ENCODE measurements at places on chromosomes 7 and 10.

GRCh38 chr10:97175586-97175985, 10.2 kb downstream of the SLIT1 start:
- H3K36me3 ChIP-seq = peaks cover 23% of the 10 kb centered on the region
- no peak for DNase-seq
- no peak overlapping the region for H3K27ac ChIP-seq

DNA sequence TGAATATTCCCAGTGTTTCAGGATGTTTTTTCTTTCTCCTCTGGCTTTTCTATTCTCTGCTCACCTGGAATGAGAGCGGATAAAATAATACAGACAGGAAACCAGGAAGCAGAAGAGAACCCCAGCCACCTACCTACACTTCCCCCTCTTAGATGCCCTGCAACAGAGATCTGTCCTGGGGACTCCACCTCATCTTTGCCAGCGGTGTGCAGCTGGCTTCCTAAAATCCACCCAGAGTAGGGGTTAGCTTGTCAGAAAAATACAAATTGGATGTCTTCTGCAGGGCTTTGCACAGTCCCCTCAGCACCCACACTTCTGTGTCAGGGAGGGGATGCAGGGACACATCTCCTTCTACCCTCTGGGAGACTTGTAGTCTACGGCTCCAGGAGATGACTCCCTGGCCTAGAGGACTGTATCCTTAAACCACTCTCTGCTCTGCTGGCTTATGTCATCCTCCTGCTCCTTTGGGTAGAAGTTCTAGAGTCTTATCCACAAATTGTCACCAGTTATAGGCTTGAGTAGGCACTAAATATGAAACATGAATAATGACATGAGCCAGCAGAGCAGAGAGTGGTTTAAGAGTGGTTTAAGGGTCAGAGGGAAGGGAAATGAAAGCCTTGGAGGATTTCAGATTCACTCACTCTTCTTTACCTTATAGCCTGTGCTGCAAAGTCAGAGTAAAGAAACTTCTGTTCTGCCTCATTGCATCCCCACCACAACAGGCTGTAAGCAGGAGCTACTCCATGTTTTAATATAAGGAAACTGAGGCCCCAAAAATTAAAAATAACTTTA, 749.4 kb downstream of the AUTS2 start:
- DNase-seq = no peak
- no peak overlapping the region for H3K4me3 ChIP-seq
- no peak overlapping the region for H3K27ac ChIP-seq
- H3K27me3 ChIP-seq = no peaks in the 10 kb centered on the region

DNA sequence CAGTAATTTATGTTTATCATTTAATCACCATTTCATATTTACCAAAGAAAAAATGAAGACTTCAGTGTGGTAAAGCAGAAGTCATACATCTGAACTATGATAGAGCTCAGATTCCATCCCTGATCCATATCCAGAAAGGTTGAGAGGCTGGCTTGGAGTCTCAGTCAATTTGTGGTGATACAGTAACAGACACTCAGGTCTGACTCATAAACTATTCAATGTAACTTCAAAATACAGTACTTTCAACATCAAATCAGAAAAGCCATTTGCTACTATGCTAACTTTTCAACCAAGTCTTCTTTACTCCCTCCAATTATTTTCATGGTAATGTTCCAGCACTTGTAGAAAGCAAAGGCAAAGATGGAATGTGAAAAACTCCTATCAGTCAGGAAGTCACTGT, 190.4 kb downstream of the HDAC9 start:
- no peak overlapping the region for H3K27ac ChIP-seq
- DNase-seq = no peak
- no peaks in the 10 kb centered on the region for H3K27me3 ChIP-seq
- H3K4me3 ChIP-seq = no peak overlapping the region

DNA sequence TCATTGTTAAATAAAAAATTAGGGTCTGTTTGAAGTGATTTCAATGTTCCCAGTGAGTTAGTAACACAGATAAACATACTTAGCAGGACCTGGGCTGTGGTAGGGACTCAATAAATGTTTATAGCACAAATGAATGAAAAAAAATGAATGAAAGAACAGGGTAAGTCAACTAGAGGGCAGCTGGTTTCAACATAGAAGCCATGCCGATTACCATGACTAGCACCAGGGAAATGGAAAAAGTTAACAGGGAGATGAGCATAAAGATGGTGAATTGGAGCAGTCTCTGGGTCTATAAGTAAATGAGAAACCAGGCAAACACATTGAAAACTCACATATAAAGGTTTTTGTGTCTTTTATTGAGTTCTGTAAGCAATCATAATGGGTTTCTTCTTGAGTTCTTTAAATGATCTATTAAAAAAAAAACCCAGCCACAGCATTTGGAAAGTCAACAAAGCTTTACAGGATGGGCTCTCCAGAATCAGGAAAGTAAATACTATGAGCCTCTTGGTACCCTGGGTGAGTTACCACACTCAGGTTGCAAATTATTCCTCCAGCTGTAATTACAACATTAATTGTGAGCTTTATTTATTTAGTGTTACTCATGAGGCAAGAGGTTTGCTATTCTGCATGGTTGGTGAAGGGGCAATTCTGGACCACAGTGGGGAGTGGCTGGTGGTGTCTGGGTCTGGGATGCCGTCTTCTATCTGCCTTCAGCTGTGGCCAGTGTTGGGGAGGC, 46.1 kb upstream of the MTPN start:
- H3K27me3 ChIP-seq = no peaks in the 10 kb centered on the region
- no peak for DNase-seq
- H3K36me3 ChIP-seq = no peaks in the 10 kb centered on the region

- peak overlapping the region; percentile 86 for H3K27ac ChIP-seq
- peaks cover 19% of the 10 kb centered on the region for H3K4me1 ChIP-seq
- DNase-seq = no peak
- no peaks in the 10 kb centered on the region for H3K27me3 ChIP-seq
- no peak overlapping the region for H3K4me3 ChIP-seq
Observed at GRCh38 chr7:111081546-111082267, 9.2 kb upstream of the LRRN3 start.

- no peaks in the 10 kb centered on the region for H3K27me3 ChIP-seq
- no peak overlapping the region for H3K27ac ChIP-seq
- H3K36me3 ChIP-seq = no peaks in the 10 kb centered on the region
Observed at GRCh38 chr7:132636581-132636980, 60.3 kb upstream of the PLXNA4 start.

GRCh38 chr10:97724341-97724941, 10.9 kb downstream of the MARVELD1 start:
- H3K27ac ChIP-seq = no peak overlapping the region
- no peaks in the 10 kb centered on the region for H3K27me3 ChIP-seq
- H3K36me3 ChIP-seq = no peaks in the 10 kb centered on the region

DNA sequence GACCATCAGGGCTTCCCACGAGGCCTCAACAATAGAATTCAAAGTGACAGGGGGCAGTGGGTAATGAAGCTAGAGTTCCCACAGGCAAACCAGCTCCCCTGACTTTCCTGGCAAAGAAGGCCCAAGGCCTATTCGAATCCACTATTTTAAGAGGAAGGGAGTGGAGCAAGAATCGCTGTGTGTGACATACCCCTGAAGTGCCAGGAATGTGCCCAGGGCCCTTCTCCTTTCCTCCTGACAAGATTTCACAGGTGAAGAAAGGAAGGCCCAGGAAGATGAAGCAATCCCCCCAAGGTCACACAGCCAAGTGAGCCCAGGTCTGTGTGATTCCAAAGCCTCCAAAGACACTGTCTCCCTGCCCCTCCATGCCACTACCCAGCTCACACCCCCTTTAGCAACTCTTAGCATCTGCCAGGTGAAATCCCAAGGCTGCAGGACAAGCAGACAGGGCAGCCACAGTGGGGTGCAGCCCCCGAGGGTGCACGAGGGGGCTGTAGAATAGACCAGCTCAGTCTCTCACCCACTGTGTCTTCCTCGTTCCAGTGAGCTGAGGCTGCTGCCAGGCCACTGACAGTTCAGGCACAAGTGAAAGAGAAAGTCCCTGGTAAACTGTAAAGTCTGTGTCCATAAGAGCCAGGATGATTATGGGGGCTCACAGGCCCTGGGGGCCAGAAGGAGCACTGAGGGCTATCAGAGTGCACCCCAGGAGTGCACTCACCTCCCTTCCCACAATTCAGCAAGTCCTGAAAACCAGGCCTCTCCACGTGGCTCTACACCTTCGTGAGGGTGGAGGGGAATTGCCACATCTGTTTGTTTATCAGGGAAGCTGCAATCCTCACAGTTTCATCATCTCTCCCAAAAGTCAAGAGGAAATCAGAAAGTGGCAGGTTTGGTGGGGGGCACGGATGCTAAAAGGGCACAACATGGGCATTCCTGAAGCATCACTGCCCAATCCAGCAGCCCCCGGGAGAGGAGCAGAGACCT, 70.8 kb upstream of the ZMIZ1 start:
- no peaks in the 10 kb centered on the region for H3K36me3 ChIP-seq
- peaks cover 43% of the 10 kb centered on the region for H3K4me1 ChIP-seq
- H3K27me3 ChIP-seq = no peaks in the 10 kb centered on the region
- no peak overlapping the region for H3K4me3 ChIP-seq

DNA sequence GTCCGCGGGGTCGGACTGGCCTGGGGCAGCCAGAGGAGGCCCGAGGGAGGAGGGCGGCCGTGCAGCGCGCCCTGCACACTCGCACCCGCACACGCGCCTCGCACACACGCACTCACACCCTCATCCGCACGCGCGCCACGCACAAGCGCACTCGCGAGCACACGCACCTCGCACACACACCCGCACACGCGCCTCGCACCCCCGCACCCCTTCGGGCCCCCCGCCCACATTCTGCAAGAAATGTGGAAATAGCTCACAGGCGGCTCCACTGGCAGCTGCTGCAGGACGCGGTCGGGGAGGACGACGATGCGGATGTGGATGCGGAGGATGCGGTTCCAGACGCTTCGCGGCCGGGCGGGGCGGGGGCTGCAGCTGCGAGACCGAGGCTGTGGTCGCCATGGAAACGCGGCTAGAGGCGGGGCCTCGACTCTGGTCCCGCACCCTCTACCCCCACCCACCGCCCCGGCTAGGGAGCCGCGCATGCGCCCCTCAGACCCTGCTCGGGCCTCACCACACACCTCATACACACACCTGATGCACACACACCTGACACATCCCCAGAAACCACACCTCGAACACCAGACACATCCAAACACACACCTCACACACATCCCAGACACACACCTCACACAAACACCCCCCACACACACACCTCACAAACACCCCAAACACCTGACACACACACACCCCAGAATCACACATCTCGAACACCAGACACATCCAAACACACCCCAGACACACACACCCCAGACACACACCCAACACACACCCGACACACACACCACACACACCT, at the start of gene CALY:
CALY (minus strand) TSS at position 320 of the 793 bp plus-strand sequence. CDS start 7,907 bp downstream, outside the sequence.
- peaks cover 8% of the 10 kb centered on the region for H3K4me1 ChIP-seq
- H3K27me3 ChIP-seq = peaks cover 82% of the 10 kb centered on the region
- H3K36me3 ChIP-seq = no peaks in the 10 kb centered on the region
- peak; percentile 72 for DNase-seq
- peak within 1 kb of the TSS; percentile 40 for H3K4me3 ChIP-seq

GRCh38 chr7:21999896-22000295, 54.2 kb upstream of the CDCA7L start:
- H3K4me3 ChIP-seq = no peak overlapping the region
- H3K36me3 ChIP-seq = no peaks in the 10 kb centered on the region
- H3K4me1 ChIP-seq = no peaks in the 10 kb centered on the region
- DNase-seq = no peak

GRCh38 chr7:107564553-107565298, 955 bp downstream of the DUS4L start:
- peak overlapping the region; percentile 79 for H3K4me3 ChIP-seq
- DNase-seq = no peak
- no peak overlapping the region for H3K27ac ChIP-seq
- H3K4me1 ChIP-seq = no peaks in the 10 kb centered on the region
- no peaks in the 10 kb centered on the region for H3K27me3 ChIP-seq
- no peaks in the 10 kb centered on the region for H3K36me3 ChIP-seq

GRCh38 chr10:119693262-119693957, 32.4 kb upstream of the INPP5F start:
- no peaks in the 10 kb centered on the region for H3K27me3 ChIP-seq
- H3K4me1 ChIP-seq = no peaks in the 10 kb centered on the region
- H3K4me3 ChIP-seq = no peak overlapping the region
- no peaks in the 10 kb centered on the region for H3K36me3 ChIP-seq

DNA sequence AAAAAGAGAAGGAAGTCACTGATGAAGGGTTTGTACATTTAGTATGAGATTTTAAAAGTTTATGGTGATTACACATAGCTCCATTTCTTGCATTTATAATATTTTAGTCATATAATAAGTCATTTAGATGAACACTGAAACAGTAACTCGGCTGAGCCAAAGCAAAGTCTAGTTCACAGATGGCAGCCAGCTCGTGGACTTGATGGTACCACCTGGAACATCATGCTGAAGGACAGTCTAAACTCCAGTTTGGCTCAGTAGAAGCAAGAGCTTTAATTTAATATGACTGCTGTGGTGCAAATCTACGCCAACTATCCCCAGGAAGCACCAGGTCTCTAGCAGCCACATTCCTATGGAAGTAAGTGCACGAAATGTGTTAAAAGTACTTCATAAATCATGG, 16.4 kb downstream of the SRI start:
- no peaks in the 10 kb centered on the region for H3K27me3 ChIP-seq
- H3K27ac ChIP-seq = no peak overlapping the region
- no peak overlapping the region for H3K4me3 ChIP-seq
- no peaks in the 10 kb centered on the region for H3K4me1 ChIP-seq
- peaks cover 37% of the 10 kb centered on the region for H3K36me3 ChIP-seq

Data from thymus (tissue), 14 donors.